Astrocyte of the spinal cord (primary cell): ENCODE measurements at places on chromosomes 2 and 18.
A peak's percentile ranks its signal among the peaks of the same experiment; 100 is the strongest.

GRCh38 chr2:228602288-228602687 is 420.8 kb upstream of the SPHKAP start:
- no peak for DNase-seq

GRCh38 chr18:31162825-31163435 is at the start of gene DSC1:
Gene DSC1, minus strand, starts transcription at chr18:31162856. Its CDS starts 262 bp downstream, at chr18:31162594.
- DNase-seq: no peak

GRCh38 chr2:179825494-179825893 is 35.9 kb downstream of the ZNF385B start:
- DNase-seq: no peak

DNA sequence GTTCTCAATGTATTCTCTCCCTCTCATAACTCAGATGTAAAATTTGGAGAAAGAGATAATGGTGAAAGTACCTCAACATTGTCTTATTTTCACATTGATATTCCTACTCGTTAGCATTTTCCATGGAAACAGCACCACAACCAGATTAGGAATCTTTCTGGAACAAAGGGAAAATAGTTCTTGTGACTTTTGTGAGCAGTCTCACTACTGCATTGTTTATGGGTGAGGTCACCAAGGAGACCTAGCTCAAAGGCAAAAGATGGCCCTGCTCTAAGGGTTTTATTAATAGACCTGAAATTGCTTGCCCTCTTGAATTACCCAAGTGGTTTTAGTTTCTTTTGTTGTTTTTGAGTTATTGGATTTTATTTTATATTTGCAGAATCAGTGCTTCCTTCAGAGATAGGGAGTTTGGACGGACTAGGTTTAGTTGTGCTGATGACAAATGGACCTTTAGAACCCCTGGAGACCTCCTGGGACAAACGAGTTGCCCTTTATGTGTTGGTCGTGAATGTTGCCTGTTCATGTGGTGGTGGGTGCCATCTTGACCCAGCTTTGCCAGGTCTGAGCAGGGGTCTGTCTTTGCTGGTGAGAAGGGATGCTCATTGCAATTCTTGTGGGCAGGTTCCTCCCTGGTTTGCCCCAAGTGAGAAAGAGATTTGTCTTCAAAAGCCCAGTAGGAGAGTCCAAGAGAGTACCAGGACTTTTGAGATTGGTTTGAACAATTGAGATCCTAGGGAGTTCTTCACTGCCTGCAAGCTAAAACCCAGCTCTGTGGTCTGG is 58.1 kb downstream of the INPP4A start:
- DNase-seq: peak; percentile 56

DNA sequence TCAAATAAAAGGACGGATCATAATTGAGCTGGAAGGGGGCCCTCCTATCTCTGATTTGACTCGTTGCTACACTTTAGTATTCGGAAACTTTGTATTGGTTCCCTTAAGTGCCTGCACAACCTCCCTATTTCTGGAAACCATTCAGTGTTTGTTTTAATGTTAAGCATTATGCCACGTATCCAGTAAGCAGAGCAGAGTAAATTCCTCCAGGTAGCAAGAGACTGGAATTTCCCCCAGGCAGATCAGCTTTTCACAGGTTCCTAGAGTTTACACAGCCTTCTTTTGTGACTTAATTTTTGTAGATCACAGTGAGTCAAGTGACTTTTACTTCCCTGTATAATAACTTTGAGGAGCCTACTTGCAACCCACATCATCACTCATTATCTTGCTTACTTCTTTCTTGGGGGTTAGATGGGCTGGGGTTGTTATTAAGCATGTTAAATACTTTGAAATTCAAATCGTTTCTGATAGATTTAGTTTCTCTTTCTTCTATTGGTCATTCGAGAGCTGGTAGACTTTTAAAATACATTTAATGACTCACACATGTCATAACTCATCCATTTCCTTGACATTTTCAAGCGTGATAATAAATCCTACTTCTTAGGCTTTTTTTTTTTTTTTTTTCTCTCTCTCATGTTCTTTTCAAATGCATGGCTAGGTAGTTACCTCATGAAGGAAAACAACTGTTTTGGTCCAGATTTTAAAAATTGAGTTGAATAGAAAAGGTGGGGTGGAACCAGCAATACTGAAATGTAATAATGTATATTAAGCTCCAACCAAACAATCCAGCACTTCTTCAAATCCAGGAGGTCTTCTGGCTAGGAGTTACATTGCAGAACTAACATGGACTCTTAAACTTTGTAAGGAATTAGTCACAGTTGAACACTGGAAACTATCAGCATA is 219.3 kb downstream of the NEDD4L start:
- peak; percentile 39 for DNase-seq

GRCh38 chr2:40535972-40536371 is 84.1 kb upstream of the SLC8A1 start:
- no peak for DNase-seq

DNA sequence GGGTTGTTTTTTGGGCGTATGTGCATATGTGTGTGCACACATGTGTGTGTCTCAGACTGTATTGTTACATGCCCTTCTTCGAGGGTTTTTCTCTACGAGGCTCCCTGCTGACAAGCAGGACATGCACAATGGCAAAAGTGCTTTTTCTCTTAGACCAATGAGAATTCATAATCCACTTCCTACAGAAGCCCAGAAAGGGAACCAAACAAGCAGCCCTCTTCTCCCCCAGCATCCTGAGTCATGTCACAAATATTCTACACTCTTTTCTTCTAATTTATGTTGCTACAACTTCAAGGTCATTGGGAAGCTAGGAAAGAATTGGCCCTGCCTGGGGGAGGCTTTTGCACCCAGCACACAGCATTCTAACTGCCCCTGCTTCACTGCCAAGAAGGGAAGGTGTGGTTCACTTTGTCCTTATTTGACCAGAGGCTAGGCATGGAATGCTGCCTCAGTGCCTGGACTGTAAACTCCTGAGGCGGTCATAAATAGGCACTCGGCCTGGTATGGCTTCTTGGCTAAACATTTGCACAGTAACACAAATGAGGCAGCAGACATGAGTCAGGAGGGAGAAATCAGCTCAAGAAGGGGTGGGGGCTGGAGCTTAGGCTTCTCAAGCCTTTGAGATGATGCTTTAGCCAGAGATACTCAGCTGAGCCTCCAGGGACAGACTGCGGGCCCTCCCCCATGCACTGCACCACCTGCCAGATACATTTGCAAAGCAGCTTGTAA is 92.7 kb upstream of the KLF7 start:
- DNase-seq: peak; percentile 99

DNA sequence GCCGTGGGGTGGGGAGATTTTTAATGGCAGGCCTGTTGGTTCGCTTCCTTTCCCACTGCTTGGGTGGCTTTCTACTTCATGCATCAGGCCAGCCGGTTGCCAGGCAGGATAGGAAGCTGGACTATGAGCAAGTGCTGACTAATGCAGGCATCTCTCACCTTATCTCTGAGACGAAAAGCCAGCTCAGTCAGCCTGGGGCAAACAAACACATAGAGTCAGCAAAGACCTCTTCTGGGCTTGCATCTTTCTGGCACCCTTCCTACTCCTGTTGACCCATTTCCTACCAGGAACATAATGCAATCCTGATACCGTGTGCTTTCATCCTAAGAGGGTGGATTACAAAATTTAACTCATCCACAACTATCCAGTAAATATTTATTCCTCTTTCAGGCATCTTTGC is 416.6 kb upstream of the MEX3C start:
- DNase-seq: peak; percentile 69

DNA sequence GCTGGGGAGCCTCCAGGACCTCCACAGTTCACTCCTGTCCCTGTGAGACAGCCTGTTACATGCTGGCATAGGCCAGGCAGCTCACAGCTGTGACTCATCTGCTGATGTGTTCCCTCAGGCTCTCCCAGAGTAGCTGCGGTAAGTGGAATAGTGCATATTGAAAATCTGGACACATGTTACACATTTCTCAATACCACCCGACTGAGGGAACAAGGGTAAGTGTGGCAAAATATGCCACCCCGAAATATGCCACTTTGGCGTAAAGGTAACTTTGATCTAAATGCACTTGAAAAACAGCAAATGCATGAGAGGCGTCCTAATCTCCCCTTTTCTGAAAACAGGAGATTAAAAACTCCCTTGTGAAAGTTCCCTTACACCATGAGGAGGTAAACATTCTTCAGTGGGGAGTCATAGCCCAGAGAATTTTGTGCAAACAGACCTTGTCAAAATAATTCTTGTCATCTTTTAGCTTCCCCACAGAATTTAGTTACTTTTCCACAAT is 557.9 kb downstream of the CCDC85A start:
- DNase-seq: peak; percentile 95

DNA sequence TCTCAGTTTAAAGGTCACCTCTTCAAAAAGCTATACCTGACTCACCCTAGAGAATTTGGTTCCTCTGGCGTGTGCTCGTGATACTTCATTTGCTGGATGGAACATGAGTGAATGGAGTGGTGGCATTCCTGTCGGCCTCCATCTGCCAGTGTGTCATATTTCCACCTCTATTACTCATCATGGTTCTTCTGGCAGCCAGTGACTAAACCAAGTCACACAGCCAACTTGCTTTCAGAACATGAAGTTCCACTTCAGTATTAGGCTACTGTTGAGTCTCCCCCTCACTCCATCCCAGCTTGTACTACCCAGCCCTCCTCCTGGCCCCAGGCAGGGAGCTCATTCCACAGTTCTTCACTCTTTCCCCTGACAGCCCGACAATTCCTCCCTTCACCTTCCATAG is 169.8 kb downstream of the MREG start:
- DNase-seq: peak; percentile 87

- DNase-seq: no peak
Observed at GRCh38 chr18:5297597-5297996, 2.1 kb upstream of the ZBTB14 start.

GRCh38 chr2:239648607-239649006 is 247.8 kb upstream of the HDAC4 start:
- DNase-seq: no peak

DNA sequence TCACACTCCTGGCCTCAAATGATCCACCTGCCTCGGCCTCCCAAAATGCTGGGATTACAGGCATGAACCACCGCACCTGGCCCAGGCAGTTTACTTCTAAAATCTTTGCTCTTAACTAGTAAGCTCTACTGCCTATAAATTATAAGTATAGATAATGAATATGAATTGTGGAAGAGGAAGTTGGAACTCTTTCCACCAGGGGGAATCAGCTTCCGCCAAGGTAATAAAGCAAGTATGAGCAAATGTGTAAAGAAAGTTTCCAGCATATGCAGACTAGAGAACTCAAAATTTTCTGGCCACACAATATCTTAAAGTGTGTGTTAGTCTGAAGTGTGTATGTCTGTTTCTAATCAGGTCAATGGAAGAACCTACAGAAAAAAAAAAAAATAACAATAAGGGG is 68.1 kb downstream of the RMDN2 start:
- DNase-seq: peak; percentile 43

DNA sequence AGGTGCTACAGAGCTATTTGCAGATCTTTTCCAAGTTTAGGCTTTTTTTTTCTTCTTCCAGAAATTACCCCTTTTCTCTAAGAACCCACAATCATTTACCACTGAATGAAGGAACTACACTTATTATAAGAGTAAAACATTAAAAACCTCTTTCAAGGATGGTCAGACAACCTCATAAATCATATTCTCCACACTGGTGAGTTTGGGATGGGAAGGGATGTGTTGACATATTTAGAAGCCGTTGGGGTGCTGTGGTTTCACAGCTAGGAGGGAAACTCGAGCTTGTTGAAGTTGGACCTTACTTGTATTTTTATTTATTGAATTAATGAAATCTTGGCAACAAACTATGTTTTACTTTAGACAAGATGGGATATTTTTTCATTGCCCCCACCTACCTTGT is 289.4 kb upstream of the MEIS1 start:
- no peak for DNase-seq

- no peak for DNase-seq
Observed at GRCh38 chr18:56637711-56638231, 621 bp downstream of the TXNL1 start.

- DNase-seq: no peak
Observed at GRCh38 chr2:85496436-85496835, 42.5 kb upstream of the MAT2A start.

GRCh38 chr2:192311701-192312460 is 117.1 kb upstream of the TMEFF2 start:
- DNase-seq: no peak

- DNase-seq: no peak
Observed at GRCh38 chr2:185338104-185338503, 400.5 kb upstream of the FSIP2 start.

GRCh38 chr18:12026562-12026961 is 45.3 kb downstream of the IMPA2 start:
- DNase-seq: no peak

- DNase-seq: peak; percentile 25
Observed at GRCh38 chr18:413233-413632, 87.3 kb downstream of the COLEC12 start.

DNA sequence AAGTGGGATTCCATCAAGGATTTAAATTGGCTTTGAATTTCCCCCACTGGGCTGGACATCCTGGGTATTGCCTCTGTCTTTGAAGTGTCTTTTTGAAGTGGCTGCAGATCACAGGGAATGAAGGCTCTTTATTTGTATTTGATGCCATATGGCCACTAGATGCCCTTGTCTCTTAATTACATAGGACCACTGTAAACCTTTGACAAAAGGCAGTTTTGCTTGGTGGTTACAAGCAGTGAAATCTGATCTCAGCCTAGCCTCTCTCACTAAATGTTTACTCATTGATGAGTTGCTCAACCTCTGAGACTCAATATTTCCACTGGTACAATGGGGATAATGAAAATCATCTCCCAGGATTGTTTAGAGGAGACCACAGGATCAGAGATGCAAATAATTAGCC is 102.2 kb downstream of the INSIG2 start:
- no peak for DNase-seq

- no peak for DNase-seq
Observed at GRCh38 chr2:119323459-119323858, 43.2 kb downstream of the C2orf76 start.

GRCh38 chr2:218067523-218067922 is 1.5 kb upstream of the RUFY4 start:
- DNase-seq: no peak

DNA sequence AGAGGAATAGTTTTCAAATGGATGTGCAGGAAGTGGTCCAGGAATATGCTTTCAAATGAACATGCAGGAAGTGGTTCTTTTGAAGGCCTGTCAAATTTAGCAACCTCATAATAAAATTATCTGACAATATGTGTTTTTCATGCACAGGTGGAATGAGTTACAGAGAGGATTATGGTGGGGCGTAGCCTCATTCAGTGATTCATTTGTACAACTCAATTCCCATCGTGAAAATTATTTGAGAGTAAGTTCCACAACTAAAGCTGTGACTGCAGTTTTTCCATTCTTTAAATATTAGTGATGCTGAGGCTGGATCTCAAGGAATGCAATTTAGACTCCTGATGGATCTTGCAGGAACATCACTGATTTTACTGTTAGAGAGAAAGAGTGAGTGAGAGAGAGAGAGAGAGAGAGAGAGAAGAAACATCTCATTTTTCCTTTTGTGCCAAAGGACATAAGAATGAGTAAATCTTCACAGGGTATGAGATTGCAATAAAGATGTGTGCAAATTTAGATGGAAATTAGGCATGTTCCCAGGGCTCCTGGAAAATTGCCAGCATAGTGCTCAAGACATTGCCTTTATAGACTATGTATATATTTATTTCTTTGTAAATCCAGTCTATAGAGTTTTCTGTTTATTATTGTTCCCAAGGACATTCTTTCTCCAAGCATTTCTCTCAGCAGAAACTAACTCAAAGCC is 394.9 kb upstream of the ZEB2 start:
- DNase-seq: no peak

- peak; percentile 38 for DNase-seq
Observed at GRCh38 chr2:53672881-53673522, 94.6 kb upstream of the CHAC2 start.
